ENCODE measurements at places on chromosomes 6 and 20.

DNA sequence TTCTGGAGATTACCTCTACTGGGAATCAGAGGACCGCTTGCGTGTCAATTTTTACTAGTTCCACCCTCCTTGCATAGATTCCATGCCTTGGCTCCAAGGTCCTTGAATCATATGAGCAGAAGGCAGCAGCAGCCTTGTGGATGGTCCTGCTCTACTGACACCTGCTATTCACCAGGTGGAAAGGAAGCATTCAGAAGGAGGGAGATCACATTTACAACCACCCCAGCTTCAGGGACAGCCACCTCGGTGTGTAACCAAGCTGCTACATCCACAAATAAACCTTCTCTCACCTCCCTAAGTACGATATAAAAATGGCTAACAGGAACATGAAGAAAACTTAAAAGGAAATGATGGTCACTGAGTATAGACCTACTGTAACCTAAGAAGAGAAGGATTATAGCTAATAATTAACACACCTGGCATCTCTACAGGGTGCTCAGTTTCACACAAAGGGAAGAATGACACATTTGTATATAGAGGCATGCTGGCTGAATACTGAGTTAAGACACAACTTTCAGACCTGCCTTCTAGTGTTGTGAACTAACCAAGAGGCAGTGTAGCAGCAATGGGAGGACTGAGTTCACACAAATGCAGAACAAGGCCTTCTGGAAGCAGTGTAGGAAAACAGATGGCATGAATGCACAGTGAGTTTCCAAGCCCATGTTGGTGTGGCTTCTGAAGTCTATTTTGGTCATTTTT lies 46.3 kb upstream of the SRPK1 start:
- DNase-seq = no peak

GRCh38 chr20:47529840-47530239 lies 28.2 kb downstream of the NCOA3 start:
- DNase-seq = no peak

DNA sequence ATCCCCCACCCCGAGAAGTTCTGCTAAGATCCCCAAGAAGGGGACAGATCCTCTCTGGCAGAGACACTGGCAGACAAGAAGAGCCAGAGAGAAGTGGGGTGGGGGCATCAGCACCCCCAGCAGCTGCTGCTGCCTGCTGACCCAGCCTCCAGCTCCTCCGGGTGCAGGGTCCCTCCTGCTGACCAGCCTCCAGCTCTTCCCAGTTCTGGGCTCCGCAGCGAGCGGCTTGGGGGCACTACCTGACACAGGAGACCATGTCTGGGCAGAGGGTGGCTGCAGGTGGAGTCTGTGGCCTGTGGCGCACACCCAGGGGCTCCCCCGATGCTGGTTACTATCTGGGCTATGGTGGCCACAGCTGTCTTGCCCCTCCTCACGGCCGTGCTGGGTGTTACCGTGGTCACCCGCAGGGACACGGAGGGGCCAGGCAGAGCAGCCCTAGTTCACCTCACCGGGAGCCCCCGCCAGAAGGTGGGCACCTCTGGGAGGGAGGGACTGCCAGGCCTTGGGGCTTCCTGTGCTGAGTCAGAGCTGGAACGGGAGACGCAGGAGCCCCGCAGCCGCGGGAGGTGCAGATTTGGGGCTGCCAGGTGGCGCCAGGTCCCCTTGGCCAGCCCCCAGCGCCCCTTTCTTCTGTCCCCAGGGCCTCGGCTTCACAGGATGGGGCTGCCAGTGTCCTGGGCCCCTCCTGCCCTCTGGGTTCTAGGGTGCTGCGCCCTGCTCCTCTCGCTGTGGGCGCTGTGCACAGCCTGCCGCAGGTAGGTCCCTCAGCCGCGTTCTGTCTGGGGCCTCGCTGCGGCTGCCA lies 630 bp downstream of the LIME1 start:
- no peak for DNase-seq

GRCh38 chr6:166469426-166469961 lies 86.8 kb upstream of the MPC1 start:
- DNase-seq = no peak

DNA sequence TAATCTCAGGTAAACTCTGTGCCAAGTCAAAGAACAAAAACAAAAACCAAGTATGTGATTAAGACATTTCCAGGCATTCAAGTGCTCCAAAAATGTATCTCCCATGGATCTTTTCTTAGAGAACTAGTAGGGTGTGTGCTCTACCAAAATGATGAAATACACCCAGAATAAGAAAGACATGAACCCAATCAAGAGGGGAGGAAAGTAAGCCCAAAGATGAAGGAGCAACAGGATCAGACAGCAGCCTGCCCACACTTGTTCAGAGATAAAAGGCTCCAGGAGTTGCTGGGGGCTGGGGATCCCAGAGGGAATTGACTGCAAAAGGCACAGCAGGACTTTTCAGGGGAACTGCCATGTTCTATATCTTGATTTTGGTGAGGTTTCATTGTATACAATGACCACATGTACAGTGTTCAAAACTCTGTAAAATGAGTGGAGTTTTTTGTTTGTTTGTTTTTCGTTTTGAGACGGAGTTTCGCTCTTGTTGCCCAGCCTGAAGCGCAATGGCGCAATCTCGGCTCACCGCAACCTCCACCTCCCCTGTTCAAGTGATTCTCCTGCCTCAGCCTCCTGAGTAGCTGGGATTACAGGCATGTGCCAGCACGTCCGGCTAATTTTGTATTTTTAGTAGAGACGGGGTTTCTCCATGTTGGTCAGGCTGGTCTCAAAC lies 24.4 kb downstream of the GCM1 start:
- DNase-seq = no peak

All from NCI-H187 treated with DMSO at 0.1 percent for 48 hours (cell line).